Mesothelial cell of epicardium (in vitro differentiated cells): ENCODE measurements at places on chromosomes 13 and 19. TPM values are rescaled to one million over a fixed set of nuclear protein-coding genes. Genes with fewer than 3 reads are reported as not detected.

The MBNL2 gene
- total RNA-seq: 71.8 to 78.9 TPM (median 76.9 TPM) in 3 replicates

The COX7A1 gene
- not detected in 3 replicates for total RNA-seq

The KLK2 gene
- not detected in 3 replicates for total RNA-seq

The ZNF444 gene
- total RNA-seq: 61.3 to 66.1 TPM (median 63.6 TPM) in 3 replicates

The ARRDC5 gene
- not detected in 3 replicates for total RNA-seq

The C3 gene
- 23.1 to 35.3 TPM (median 24.5 TPM) in 3 replicates for total RNA-seq

The GZMM gene
- total RNA-seq: 0.25 to 0.40 TPM (median 0.29 TPM) in 3 replicates

DNA sequence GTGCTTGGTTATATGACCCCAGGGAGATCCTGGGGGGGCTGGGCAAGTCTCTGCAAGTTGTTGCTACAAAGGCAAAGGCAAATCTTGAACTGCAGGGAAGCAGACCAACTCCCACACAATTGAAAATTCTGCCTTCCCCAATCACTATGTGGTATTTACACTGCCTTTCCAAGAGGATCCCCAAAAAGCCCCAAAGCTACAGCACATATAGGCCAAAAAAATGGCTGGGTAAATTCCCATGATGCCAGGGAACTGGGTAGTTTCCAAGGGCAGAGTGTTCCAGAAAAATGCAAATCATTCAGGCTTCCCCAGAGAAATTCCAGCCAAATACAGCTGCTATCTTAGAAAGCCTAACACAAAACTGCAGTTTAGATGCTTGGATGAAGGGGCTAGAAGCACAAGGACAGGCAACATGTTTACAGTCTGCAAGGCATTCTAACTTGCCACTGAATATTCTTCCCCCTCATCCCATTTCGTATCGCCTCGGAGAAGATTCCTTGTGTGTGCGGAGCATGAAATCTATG, 6.2 kb downstream of the FOXO1 start:
- H3K36me3 ChIP-seq: peaks cover 4% of the 10 kb centered on the region
- H3K4me3 ChIP-seq: no peak overlapping the region
- peaks cover 55% of the 10 kb centered on the region for H3K4me1 ChIP-seq
- H3K27me3 ChIP-seq: no peaks in the 10 kb centered on the region
- no peak for DNase-seq
- peak overlapping the region; percentile 71 for H3K27ac ChIP-seq

- no peak for DNase-seq
- no peaks in the 10 kb centered on the region for H3K4me1 ChIP-seq
- H3K4me3 ChIP-seq: no peak overlapping the region
- no peaks in the 10 kb centered on the region for H3K36me3 ChIP-seq
- no peaks in the 10 kb centered on the region for H3K27me3 ChIP-seq
Measured at GRCh38 chr13:102724923-102725322, 30.1 kb upstream of the METTL21C start.

DNA sequence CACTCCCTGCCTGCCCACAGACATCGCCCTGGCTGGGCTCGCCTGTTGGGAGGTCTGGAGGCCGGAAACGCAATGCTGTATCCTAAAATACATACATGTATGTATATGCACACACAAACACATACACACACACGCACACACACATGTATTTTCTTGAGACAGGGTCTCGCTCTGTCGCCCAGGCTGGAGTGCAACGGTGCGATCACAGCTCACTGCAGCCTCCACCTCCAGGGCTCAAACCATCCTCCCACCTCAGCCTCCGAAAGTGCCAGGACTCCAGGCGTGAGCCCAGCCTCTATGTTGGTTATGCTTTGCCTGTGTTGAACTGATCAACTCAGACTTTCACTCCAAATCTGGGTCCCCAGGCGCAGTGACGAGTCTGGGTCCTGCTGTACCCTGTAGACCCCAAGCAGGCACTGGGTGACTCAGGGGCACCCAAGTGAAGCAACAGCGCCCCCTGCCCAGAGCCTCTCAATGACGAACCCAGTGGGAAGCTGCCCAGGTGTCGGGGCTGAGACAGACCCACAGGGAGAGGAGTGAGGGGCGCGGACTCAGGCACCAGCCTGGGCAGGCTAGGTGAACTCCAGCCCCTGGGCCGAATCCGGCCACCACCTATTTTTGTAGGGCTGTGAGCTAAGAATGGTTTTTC, 27.4 kb upstream of the CACTIN start:
- no peaks in the 10 kb centered on the region for H3K4me1 ChIP-seq
- no peaks in the 10 kb centered on the region for H3K27me3 ChIP-seq
- no peak overlapping the region for H3K4me3 ChIP-seq
- DNase-seq: no peak

DNA sequence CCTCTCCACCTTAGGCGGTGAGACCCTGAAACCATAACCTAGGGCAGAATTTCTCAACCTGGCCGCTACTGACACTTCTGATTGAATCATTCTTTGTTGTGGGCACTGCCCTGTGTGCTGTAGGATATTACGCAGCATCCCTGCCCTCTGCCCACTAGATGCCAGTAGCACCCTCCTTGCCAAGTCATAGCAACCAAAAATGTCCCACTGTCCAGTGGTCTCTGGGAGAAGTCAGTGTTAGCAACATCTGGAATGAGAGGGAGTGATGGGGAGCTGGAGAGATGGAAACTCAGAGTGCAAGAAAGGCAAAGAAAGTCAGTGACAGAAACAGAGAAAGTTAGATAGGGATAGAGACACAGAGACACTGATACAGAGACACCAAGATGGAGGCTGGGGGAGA, 13.6 kb downstream of the KLK4 start:
- H3K27me3 ChIP-seq: peaks cover 58% of the 10 kb centered on the region
- H3K27ac ChIP-seq: no peak overlapping the region
- H3K4me1 ChIP-seq: no peaks in the 10 kb centered on the region
- H3K4me3 ChIP-seq: no peak overlapping the region
- no peak for DNase-seq
- no peaks in the 10 kb centered on the region for H3K36me3 ChIP-seq

DNA sequence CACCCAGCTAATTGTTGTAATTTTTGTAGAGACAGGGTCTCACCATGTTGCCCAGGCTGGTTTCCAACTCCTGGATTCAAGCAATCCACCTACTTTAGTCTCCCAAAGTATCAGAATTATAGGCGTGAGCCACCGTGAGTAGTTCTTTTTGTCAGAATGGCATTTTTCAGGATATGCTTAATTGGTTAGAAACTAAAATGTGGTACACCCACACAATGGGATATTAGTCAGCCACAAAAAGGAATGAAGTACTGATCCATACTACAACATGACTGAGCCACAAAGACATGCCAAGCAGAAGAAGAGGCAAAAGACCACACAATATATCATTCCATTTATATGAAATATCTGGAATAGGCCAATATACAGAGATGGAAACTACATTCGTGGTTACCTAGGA, 41.7 kb upstream of the MAP3K10 start:
- no peak overlapping the region for H3K4me3 ChIP-seq
- no peaks in the 10 kb centered on the region for H3K36me3 ChIP-seq
- H3K27ac ChIP-seq: no peak overlapping the region
- H3K27me3 ChIP-seq: peaks cover 12% of the 10 kb centered on the region
- no peak for DNase-seq
- no peaks in the 10 kb centered on the region for H3K4me1 ChIP-seq

- H3K4me3 ChIP-seq: peak overlapping the region; percentile 93
- DNase-seq: no peak
- H3K27me3 ChIP-seq: no peaks in the 10 kb centered on the region
- peak overlapping the region; percentile 94 for H3K27ac ChIP-seq
- H3K36me3 ChIP-seq: peaks cover under 1% of the 10 kb centered on the region
Measured at GRCh38 chr13:41312176-41312500, 1.1 kb downstream of the NAA16 start.

DNA sequence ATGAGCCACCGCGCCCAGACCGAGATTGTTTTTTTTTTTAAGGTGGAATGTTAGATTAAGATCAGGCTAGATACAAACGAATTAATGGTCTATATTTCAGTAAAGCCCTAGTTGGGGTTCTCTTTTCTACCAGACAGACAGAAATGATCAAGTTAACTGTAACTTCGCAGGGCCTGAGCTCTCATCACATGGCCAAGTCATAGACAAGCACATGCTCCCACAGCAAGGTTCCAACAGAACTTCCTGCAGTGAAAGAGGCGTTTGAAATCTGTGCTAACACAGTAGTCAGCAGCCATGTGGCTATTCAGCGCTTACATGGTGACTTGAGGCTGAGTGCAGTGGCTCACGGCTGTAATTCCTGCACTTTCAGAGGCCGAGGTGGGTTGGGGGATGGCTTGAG, 34.7 kb upstream of the SEMA6B start:
- no peak overlapping the region for H3K4me3 ChIP-seq
- H3K36me3 ChIP-seq: no peaks in the 10 kb centered on the region
- no peak for DNase-seq
- peaks cover 35% of the 10 kb centered on the region for H3K27me3 ChIP-seq
- H3K4me1 ChIP-seq: peaks cover 6% of the 10 kb centered on the region

GRCh38 chr19:57165846-57166245, 1.4 kb downstream of the DUXA start:
- no peak for DNase-seq
- H3K36me3 ChIP-seq: peaks cover 6% of the 10 kb centered on the region

GRCh38 chr19:38255383-38256014, 675 bp downstream of the PPP1R14A start:
- no peak for DNase-seq
- peaks cover 40% of the 10 kb centered on the region for H3K4me1 ChIP-seq
- no peaks in the 10 kb centered on the region for H3K27me3 ChIP-seq
- peak overlapping the region; percentile 64 for H3K4me3 ChIP-seq
- peak overlapping the region; percentile 82 for H3K27ac ChIP-seq

- H3K27ac ChIP-seq: no peak overlapping the region
- DNase-seq: no peak
- H3K27me3 ChIP-seq: no peaks in the 10 kb centered on the region
Measured at GRCh38 chr19:16000024-16000663, 51.3 kb downstream of the OR10H4 start.

- H3K4me3 ChIP-seq: no peak overlapping the region
- peaks cover 37% of the 10 kb centered on the region for H3K27me3 ChIP-seq
- H3K4me1 ChIP-seq: peaks cover 2% of the 10 kb centered on the region
- no peak overlapping the region for H3K27ac ChIP-seq
Measured at GRCh38 chr19:30792561-30793505, 420.6 kb downstream of the ZNF536 start.

DNA sequence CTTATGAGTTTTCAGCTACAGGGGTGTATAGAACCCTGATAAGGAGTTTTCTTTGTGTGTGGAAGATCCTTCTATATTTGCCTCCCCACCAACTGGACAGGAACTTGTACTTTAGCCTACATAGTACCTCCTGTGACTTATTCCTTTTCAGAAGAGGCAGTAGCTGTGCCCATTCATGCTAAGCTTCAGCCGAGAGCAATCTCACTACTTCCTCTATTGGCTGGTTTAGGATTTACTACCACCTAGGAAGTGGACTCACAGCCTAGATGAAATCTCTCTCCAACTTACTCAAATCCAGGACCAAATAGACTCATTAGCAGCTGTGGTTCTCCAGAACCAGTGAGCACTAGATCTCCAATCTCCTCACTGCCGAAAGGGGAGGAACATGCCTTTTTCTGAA, 2.3 kb upstream of the REX1BD start:
- peaks cover 10% of the 10 kb centered on the region for H3K27me3 ChIP-seq
- peaks cover 20% of the 10 kb centered on the region for H3K4me1 ChIP-seq
- H3K36me3 ChIP-seq: peaks cover 2% of the 10 kb centered on the region
- H3K27ac ChIP-seq: no peak overlapping the region

- H3K4me3 ChIP-seq: no peak overlapping the region
- no peaks in the 10 kb centered on the region for H3K27me3 ChIP-seq
- H3K4me1 ChIP-seq: peaks cover 23% of the 10 kb centered on the region
Measured at GRCh38 chr19:16624236-16624635, 3.8 kb downstream of the MED26 start.

- H3K27me3 ChIP-seq: no peaks in the 10 kb centered on the region
- H3K27ac ChIP-seq: no peak overlapping the region
- H3K4me1 ChIP-seq: no peaks in the 10 kb centered on the region
- no peaks in the 10 kb centered on the region for H3K36me3 ChIP-seq
- DNase-seq: peak; percentile 47
- no peak overlapping the region for H3K4me3 ChIP-seq
Measured at GRCh38 chr13:30998136-30999088, 66.0 kb downstream of the TEX26 start.

GRCh38 chr19:49116544-49116943, 2.4 kb downstream of the LIN7B start:
- H3K27ac ChIP-seq: peak overlapping the region; percentile 15
- peaks cover 38% of the 10 kb centered on the region for H3K4me1 ChIP-seq
- H3K4me3 ChIP-seq: peak overlapping the region; percentile 54
- no peak for DNase-seq
